ENCODE measurements at places on chromosomes 12 and 14. TPM values are rescaled to one million over a fixed set of nuclear protein-coding genes. Genes with fewer than 3 reads are reported as not detected.

The MYO1H gene
- not detected for total RNA-seq

The AREL1 gene
- 22.3 TPM for total RNA-seq

The POTEM gene
- not detected for total RNA-seq

The HSPA2 gene
- total RNA-seq = 37.2 TPM

The ATP2B1 gene
- 53.6 TPM for total RNA-seq

The NFE2 gene
- not detected for total RNA-seq

The NANOG gene
- not detected for total RNA-seq

The DPPA3 gene
- total RNA-seq = not detected

The HOXC12 gene
- total RNA-seq = not detected

The ART4 gene
- not detected for total RNA-seq

The SNX6 gene
- 73.1 TPM for total RNA-seq

The KRT79 gene
- 0.08 TPM for total RNA-seq

The MGAT4C gene
- total RNA-seq = not detected

The FBXW8 gene
- 4.3 TPM for total RNA-seq

The TAS2R9 gene
- total RNA-seq = not detected

Measured in A549 treated with Mapracorat at 1 μM for 4 hours (cell line).